Cardiac septum (tissue), 1 donor: ENCODE measurements at places on chromosomes 11 and 22.

- no peak for DNase-seq
Measured at GRCh38 chr11:90916706-90917105, 693.9 kb upstream of the CHORDC1 start.

- peak; percentile 98 for DNase-seq
Measured at GRCh38 chr22:17084554-17085276, at the start of gene IL17RA. Gene IL17RA, plus strand, starts transcription at chr22:17085000. Its CDS starts 92 bp downstream, at chr22:17085092.

- DNase-seq = no peak
Measured at GRCh38 chr11:45285250-45285828, 802 bp downstream of the SYT13 start.

DNA sequence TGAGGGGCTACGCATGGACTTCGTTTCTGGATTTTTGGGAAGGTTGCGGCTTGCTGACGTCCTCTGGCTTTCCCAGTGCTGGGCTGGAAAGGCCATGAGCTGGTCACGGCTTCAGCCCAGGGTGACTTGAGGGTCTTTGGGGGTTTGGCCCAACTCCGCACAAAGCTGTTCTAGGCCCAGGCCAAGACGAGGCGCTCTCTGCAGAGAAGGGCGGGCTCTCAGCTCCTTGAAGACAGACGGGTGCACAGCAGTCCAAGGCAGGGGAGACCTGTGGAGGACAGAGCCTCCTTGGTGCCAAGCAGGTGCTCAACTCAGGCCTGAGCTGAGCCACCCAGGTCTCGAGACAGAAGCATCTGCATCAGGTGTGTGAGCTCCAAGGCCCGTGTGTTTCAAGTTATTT lies 1003.7 kb downstream of the BRD1 start:
- no peak for DNase-seq

DNA sequence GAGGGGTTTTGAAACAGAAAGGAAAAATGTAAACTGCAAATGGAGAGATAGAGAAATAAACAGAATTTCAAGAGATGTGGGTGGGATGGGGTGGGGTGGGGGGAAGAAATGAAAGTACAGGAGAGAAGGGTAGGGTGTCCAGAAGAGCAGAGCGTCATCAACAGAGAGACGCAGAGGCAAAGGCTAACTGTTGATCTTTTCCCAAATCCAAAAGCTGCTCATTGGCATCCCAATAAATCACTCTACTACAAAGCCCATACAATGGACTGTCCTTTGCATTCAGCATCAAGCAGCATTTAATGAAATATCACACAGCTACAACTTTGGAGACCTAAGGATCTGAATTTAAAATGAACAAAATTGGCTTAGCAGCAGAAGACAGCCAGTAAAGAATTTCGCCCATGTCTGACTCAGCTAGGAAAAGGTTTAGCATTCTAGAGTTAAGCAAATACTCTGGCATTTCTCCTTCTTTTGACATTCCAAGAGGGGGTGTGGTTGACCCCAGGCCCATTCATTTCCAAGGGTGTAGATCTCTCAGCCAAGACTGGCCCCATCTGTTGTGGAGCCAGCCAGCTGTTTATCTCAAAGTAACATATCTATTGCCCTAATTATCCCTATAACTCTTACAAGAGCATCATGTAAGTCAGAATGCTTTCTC lies 1.5 kb downstream of the RAB30 start:
- DNase-seq = no peak

DNA sequence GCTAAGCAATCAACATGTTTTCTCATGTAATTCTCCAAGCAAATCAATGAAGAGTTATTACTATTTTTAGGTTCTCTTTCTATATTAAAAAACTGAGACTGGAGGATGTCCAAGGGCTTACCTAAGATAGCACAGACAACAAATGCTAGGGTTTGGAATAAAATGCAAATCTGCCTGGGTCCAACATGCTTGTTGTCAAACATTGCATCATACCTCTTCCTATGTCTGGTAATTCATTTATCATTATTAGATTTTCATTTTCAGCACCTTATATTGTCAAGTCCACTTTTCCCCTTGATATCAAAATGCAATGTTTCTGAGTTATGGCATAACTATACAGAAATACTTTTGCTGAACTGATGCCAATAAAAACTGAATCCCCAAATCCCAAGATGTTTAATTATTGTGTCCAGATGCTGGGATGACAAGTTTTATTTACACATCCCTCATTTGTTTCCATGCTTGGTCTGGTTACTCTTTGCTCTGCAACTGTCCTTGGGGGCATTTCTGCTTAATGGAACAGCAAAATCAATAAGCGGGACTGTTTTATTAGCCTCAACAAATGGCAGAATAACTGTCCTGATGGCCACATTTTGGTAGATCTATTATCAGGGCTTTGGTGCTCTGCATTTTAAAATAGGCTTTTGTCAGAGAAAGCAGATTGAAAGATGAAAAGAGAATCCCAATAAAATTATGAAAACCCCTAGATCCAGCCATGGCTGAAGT lies 86.0 kb downstream of the C11orf87 start:
- no peak for DNase-seq

DNA sequence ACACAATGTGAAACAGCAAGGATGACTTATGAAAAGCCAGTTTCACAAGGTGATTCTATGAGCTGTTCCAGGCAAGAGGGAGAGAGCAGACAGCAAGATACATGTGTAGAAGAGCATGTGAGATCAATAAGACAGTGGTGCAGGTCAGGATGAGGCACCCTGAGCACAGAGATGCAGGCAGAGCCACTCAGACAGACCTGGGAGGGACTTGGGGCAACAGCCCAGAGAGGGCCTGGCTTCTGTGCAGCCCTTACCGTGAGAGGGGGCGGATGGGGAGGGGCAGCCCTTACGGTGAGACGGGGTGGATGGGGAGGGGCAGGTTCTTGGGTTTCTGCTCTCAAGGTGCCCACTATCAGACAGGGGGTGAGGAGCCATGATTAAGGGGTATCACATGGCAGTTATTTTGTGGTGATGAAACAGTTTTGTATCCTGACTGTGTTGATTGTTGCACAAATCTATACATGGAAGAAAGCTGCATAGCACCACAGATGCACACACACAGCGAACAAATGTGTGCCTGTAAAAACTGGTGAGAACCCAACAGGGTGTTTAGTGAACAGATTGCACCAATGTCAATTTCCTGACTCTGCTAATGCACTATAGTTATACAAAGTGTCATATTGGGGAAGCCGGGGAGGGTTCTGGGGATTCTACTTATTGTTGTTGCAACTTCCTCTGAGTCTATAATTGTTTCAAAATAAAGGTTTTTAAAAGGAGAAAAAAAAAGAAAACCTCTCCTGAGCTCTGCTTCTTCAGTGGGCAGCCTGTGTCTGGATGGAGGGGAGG lies 5.2 kb upstream of the C22orf42 start:
- no peak for DNase-seq

- no peak for DNase-seq
Measured at GRCh38 chr11:46639197-46639839, 22.0 kb downstream of the ATG13 start.

DNA sequence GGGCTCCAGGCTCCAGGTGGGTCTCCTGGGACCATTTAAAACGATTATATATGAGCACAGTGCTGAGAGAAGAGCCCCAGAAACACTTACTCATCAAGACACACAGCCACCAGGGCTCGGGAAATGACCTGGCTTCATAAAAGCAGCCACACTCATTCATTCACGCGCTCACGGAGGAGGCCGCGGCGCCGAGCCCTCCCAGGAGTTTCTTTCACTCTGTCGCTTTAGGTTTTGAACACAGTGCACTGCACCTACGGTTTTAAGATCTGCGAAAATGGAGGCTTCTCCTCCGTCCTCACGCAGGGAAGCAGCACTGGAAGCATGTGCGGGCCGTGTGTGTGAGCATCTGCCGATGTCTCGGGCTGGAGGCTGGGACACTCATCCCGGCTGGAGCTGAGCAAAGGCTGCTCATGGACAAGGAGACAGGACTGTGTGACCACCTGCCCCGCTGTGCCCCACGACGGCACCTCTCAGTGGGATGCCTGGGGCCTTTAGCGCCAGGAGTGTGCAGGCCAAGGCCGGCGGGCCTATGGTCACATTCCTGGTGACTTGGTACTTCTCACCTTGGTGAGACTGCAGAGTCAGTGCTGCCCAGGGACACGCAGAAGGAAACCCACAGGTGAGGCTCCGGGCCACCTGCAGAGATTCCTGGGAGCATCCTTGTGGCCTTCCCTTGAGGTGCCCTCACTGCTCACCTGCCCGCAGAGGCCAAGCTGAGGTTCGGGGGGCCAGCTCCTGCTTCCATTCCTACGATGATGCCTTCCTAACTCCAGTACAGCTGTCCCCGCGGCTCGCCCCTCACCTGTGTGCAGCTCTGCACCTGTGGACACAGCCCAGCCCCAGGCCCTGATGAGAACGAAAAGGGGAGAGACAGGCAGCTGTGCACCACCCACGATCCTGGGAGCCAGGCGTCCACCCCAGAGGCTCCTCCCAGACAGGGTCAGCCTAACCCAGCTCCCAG lies 872.0 kb downstream of the BRD1 start:
- peak; percentile 44 for DNase-seq

- DNase-seq = no peak
Measured at GRCh38 chr11:83521647-83522596, 235.8 kb upstream of the CCDC90B start.

GRCh38 chr11:108680271-108680670 lies 15.4 kb downstream of the DDX10 start:
- DNase-seq = no peak

GRCh38 chr11:69058511-69059270 lies 10.0 kb downstream of the TPCN2 start:
- DNase-seq = no peak

DNA sequence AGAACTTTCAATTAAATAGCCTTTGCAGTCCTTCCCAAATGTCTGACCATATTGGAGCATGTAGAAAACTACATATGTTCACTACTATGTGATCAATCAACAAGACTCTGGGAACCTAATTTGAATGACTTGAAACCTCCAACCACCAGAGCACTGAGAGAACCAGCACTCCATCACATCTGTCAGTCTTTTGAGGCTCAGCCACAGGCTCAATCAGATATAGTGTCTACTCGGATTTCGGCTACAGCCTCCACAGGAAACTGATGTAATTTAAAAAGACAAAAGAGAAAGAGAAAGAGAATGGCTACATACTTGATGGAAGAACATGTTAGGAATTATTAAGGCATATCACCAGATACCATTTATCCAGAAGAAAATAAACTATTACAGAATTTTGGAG lies 859.0 kb downstream of the FAM181B start:
- no peak for DNase-seq

GRCh38 chr11:113518716-113519495 lies 43.7 kb upstream of the DRD2 start:
- DNase-seq = no peak

GRCh38 chr11:22775248-22775647 lies 54.4 kb downstream of the SVIP start:
- DNase-seq = no peak
